Mesothelial cell of epicardium (in vitro differentiated cells): ENCODE measurements at places on chromosomes 6 and 20. TPM values are rescaled to one million over a fixed set of nuclear protein-coding genes. Genes with fewer than 3 reads are reported as not detected.

Gene CYP21A2
- 0.58 to 1.2 TPM (median 0.91 TPM) in 3 replicates for total RNA-seq

Gene DYNLT2
- total RNA-seq, result 1.7 to 2.7 TPM (median 2.4 TPM) in 3 replicates

Gene MCM8
- total RNA-seq, result 10.2 to 11.4 TPM (median 11.3 TPM) in 3 replicates

Gene VARS1
- 82.8 to 90.4 TPM (median 83.8 TPM) in 3 replicates for total RNA-seq

Gene MUC22
- total RNA-seq, result not detected in 3 replicates

Gene HLA-DOB
- total RNA-seq, result 0.35 to 0.52 TPM (median 0.45 TPM) in 3 replicates

Gene CST4
- total RNA-seq, result not detected in 3 replicates

DNA sequence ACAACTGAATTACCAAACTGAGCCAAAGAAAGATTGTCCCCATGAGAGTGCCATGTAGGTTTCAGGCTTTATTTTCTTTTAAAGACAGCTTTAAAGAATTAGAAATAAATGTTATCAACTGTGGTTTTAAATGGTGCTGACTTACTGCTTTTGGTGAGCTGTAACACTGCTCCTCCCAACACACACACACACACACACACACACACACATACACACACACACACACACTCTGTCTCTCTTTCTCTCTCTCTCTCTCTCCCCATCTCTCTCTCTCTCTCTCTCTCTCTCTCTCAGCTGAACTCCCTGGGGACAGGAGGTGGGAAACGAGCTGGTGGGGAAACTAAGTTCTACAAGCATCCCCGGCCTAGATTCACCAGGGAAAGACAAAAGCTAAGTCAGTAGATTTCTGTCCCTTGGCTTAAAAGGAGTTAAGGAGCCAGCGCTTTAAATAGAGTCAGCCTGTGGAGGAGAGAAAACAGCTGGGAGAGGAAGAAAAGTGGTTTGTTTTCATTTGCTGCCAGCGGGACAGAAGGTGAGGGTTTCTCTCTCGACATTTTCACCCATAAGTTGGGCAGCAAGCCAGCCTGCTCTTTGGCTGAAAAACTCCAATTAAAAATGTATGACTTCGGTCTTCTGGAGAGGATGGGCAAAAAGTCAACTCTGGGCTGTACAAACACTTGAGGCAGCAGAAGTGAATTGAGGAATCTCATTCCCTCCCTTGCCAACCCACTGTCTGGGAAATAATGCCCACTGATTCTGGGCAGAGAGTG lies 27.4 kb downstream of the CBLN4 start:
- no peak for DNase-seq

DNA sequence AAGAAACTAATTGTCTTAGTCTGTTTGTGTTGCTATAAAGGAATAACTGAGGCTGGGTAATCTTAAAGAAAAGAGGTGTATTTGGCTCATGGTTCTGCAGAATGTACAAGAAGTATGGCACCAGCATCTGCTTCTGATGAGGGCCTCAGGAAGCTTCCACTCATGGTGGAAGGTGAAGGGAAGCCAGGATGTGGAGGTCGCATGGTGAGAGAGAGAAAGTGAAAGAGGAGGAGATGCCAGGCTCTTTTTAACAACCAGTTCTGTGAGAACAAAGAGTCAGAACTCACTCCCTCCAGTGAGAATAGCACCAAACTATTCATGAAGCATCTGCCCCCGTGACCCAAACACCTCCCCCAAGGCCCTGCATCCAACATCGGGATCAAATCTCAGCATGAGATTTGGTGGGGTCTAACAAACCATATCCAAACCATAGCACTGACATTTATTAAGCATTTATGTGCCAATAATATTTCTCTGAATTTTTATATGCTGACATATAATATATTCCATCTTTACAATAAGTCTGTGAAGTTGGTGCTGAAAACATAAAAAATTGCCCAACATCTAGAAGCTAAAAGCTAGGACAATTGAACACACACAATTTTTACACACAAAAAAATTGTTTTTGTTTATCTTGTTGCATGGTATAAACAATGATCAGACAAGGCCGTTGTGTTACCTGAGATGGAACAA lies 29.2 kb upstream of the BTN3A2 start:
- DNase-seq, result no peak

GRCh38 chr6:149190224-149190831 lies 127.2 kb upstream of the TAB2 start:
- DNase-seq, result no peak

- DNase-seq, result no peak
Measured at GRCh38 chr6:149332602-149333265, 15.2 kb downstream of the TAB2 start.

DNA sequence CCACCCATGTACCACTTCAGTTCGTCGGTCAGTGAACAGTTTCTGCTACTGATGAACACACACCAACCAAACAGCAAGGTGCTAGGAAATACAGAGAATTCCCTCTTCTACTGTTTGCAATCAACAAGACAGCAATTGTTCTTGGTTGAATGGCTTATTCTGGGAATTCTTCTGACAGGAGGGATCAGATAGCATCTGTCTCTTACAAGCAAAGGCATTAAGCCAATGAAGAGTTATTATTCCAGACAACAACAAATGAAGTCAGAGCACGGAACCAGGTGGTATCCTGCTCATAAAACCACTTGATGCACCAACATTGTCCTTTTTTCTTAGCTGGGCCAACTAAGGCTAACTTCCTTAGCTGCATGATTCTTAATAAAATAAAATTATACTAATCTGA lies 37.8 kb downstream of the PTPRK start:
- DNase-seq, result no peak

- no peak for DNase-seq
Measured at GRCh38 chr6:153170511-153170910, 39.4 kb upstream of the RGS17 start.

DNA sequence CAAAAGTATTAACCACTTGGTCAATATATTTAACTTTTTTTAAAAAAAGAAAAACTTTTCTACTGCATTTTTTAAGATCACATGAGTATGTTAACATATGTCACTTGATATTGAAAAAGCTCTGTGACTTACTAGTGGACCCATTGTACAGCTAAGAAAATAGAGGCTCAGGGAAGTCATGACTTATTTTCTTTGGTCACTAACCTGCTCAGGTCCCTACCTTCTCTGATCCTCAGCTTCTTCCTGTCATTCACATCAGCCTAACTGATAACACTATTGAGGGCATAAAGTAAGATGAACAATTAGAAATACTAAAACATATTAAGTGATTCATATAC lies 19.8 kb downstream of the AGPAT4 start:
- DNase-seq, result no peak

GRCh38 chr6:21881969-21882465 lies 288.5 kb downstream of the SOX4 start:
- DNase-seq, result no peak

DNA sequence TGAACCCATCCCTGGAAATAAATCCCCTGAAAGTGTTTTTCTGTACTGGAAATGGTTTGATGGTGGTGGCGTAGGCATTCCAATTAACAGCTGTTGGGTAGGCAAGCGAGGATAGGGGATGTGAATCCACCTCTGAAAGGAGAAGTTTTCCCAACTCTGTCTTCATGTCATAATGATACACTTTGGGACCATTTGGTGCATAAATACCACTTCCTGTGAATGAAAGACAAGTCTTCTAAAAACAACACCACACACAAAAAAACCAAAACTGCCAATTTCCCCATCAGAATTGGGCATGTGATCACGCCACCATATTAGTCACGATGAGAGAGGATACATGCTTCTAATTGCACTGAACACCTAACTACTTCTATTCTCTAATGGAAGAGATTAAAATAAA lies 6.4 kb downstream of the VNN2 start:
- DNase-seq, result no peak

GRCh38 chr6:79420054-79420453 lies 117.2 kb downstream of the LCA5 start:
- DNase-seq, result no peak

GRCh38 chr6:47663462-47664216 lies 34.7 kb upstream of the ADGRF4 start:
- no peak for DNase-seq

DNA sequence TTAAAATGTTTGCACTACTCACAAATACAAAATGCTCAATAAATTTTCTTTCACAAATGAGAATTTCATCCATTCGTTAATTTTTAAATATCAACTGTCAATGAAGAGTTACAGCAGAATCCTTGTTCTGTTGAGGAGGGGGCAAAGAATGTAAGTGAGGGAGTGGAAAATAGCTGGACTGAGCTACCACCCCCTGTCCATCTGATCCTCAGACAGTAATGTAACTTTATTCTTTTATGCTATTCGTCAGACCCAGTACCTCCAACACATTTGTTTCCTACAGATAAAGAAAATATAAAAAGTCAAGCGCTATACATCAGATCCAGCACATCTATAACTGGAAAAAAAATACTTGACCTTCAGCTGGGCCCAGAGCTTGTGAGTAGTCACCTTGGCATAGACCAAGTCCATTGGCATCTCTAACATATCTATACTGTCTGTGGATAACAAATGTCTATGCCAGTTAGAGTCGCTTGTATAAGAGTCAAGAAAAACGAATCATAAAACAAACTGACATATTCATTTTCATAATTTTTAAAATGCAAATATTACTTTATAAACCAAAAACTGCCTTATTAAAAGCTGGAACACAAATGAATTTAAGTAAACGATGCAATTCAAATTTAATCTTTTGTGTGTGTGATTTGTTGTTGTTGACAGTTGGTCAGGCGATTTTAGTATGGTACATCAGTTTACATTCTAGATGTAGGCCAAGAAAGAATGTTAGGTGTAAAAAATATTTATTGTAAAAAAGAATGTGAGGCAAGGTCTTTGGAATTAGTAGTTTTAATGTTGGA lies 57.2 kb upstream of the HFE start:
- no peak for DNase-seq

GRCh38 chr6:129212081-129212480 lies 329.1 kb downstream of the LAMA2 start:
- no peak for DNase-seq

DNA sequence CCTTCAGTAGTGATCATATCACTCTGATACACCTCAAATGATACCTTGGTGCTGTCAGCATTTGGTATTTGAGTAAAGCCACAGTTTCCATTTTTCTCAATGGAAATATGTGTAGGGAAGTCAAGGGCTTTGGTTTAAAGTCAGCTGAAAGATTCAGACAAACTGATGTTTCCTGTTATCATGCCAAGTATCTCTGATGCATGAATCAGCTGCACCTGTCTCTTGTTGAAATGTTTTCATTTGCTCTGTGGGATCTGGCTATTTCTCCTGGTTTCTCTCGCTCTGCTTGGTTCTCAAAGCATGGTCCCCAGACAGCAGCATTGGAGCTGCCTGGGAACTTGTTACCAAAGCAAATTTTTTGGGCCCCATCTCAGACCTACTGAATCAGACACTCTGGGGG lies 23.5 kb downstream of the ZFP64 start:
- DNase-seq, result no peak

DNA sequence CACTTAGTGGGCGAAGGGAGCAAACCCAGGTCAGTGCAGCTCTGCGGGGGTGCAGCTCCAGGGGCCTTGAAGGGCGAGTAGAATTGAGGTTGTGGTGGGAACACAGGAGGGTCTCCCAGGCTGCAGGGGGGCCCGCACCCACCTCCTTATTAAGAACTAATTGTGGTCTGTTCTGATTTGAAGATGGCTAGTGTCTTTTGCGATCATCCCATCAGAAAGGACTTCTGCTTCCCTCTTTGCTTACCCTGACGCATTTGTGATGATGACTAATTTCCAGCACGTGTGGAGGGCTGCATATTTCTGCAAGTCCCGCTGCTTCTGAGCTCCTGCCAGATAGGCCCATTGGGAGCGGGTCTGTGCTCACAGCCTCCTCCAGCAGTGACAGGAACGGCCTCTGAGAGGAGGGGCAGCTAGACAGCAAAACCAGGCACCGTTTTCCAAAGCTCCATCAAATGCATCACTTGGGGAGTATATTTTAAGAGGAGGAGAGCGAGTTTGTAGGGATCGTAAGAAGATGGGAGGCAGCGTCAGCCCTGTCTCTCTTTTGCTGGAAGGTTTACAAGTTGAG lies 268.9 kb downstream of the CDH4 start:
- DNase-seq, result no peak
